ENCODE measurements at places on chromosomes 6 and 20.

GRCh38 chr6:117275711-117276110, 10.4 kb downstream of the VGLL2 start:
- DNase-seq: no peak

- DNase-seq: no peak
These were observed 146.6 kb upstream of the BMP5 start for GRCh38 chr6:56021943-56022342.

DNA sequence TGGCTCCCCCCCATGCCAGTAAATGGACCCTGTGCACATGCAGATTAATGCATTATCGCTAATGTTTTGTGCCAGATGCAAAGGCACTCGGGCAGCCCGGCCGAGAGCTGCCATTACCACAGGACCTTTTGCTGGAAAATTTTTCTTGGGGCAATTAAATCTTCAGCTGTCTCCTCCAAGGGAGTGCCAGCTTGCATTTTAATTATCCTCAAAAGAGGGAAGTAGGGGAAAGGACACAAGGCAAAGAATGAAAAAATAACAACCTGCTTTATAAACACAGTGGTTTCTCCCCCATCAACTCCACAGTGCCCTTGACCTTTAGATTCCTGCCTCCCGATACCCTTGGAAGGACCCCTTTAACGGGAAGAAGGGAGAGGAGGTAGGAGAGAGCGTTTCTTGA, 48.2 kb downstream of the PDYN start:
- DNase-seq: no peak

GRCh38 chr6:133973109-133973971, 20.3 kb downstream of the TBPL1 start:
- peak; percentile 51 for DNase-seq

DNA sequence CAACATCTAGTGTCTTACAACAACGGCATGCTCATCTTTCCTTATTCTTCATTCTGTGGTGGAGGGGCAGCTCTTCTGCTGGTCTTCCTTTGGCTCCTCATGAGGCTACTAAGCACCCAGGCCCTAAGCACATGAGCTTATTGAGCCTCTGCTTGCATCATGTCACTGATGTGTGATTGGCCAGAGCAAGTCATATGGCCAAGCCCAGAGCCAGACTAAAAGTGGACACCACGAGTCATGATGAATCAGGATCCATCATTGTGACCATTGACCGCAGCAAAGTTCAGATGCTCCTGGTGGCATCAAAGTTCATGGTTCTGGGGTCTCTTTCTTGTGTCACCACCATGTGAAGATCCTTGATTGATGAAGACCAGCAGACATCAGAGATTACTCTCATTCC, 192.0 kb upstream of the FOXA2 start:
- DNase-seq: no peak

- no peak for DNase-seq
These were observed 16.1 kb downstream of the JPH2 start for GRCh38 chr20:44170816-44171410.

DNA sequence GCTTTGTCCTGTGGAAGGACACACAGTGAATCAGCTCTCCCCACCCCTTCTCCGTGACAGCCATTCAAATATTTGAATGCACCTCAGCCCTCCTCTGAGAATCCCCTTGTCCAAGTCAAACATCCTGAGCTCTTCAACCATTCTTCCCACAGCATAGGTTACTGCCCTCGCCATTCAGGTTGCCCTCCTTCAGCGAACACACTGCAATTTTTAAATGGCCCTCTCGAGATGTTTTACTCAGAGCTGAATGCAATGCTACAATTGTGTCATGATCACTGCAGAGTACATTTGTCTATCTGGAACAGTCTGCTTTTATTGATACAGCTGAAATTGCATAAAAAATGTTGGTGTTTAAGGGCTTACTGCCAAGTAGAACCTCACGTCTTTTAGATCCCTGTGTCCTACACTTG, 48.9 kb downstream of the SLC2A12 start:
- DNase-seq: no peak

- no peak for DNase-seq
These were observed 29.0 kb downstream of the JARID2 start for GRCh38 chr6:15274692-15275387.

All from CD4-positive, alpha-beta T cell treated with Interleukin-1 beta for 1 hour (primary cell).